ENCODE measurements at places on chromosomes 7 and 10.

GRCh38 chr10:8437896-8438295 is 383.4 kb downstream of the GATA3 start:
- DNase-seq: no peak

DNA sequence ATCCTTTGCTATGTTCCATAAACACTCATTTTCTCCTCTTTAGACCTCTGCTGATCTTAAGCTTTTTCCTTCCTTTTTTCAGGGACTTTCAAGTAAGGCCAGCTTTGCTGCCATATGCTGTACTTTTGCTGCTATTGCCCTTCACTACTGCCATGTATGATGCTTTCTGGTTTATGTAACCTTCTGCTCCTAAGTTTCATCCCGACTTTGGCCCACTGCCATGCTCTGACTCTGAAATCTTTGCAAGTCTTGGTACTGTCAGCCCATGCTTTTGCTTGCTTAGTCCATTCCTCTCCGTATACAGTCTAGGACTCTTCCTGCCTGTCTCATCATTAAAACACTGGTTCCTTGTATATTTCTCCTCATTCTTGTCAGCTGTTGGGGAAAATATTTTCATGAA is 152.4 kb downstream of the RNF133 start:
- DNase-seq: no peak

DNA sequence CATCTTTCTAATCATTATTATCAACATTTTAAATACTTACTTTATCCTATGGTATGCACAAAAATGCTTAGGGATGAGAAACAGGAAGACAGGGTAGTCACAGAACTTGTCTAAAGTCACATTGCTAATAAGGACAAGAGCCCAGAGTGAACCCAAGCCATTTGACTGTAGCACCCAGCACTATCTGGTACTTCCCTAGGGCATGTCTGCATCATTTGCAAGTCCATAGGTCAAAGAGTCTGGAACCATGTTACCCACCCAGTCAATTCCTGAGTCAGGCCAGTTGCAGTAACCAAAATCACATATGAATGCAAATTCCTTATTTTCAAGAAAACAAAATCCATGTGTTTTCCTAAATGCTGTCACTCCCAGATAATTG is 19.1 kb downstream of the ASAH2 start:
- DNase-seq: no peak

GRCh38 chr7:47370461-47371042 is 211.4 kb downstream of the TNS3 start:
- DNase-seq: no peak

DNA sequence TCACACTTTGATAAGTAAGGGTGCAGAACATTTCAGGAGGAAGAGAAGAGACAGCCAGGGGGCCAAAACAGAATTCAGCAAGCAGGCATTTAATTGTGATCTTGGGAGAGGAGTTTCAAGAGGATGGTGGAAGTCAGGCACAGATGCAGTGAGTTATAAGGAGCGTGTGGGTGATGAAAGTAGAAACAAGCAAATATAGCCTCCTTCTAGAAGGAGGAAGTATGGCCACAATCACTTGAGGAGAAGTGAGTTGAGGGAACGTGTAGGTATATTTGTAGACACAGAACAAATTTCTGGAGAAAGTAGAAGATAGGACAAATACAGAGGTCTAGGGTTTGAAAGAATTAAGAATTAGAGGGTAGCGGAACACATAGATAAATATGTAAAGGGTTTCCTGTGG is 165.8 kb downstream of the CACNB2 start:
- DNase-seq: no peak

DNA sequence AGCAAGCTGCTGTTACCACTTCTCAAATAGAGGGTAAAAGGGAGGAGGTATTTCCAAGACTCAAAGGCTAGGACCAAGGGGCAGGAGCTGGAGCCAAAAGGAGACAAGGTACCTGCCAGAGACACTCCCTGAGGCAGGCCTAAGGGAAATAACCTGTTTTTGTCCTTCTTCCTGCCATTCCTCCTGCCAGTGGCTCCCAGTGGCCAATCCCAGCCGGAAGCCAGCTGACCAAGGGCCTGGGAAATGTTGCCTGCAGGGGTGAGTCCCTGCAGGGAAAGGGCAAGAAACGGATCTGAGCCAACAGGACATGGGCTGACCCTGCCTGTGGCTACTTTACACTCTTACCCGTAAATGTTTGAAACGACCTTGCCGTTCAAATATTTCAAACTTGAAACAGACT is 3.5 kb downstream of the CYTH3 start:
- no peak for DNase-seq

DNA sequence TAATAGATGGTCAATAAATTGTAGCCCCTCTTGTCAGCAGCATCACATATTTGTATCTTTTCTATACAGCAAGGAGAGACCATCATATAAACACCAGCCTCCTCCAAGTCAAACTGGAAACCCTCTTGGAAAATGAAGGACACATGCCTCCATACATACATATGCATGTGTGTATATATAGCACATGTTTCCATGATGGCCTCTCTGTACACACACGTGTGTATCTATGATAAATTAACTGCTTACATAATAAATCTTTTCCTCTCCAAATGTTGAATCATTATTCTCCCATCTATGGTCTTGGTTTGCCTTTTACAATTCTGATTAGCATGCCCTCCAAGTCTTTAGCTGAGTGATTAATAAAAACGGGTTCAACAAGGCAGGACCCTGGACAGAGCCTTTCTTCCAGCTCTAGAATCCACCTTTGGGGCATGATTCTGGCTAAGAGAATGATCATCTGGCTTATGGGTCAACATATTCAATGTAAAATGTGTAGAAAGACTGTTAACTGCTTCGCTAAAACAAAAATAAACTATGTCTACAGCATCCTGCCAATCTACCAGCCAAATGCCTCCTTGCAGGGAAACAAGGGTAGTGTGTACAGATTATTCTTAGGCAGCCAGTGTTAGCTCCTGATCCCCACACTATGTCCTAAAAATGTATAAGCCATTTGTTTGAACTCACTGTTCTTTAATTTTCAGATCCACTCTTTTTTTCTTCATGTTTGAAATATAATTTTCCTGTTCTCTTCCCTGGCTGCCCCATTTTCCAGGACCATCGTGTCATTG is 70.0 kb downstream of the CRTAC1 start:
- DNase-seq: no peak

- no peak for DNase-seq
These were observed 483 bp downstream of the EDRF1 start for GRCh38 chr10:125720002-125720382.

DNA sequence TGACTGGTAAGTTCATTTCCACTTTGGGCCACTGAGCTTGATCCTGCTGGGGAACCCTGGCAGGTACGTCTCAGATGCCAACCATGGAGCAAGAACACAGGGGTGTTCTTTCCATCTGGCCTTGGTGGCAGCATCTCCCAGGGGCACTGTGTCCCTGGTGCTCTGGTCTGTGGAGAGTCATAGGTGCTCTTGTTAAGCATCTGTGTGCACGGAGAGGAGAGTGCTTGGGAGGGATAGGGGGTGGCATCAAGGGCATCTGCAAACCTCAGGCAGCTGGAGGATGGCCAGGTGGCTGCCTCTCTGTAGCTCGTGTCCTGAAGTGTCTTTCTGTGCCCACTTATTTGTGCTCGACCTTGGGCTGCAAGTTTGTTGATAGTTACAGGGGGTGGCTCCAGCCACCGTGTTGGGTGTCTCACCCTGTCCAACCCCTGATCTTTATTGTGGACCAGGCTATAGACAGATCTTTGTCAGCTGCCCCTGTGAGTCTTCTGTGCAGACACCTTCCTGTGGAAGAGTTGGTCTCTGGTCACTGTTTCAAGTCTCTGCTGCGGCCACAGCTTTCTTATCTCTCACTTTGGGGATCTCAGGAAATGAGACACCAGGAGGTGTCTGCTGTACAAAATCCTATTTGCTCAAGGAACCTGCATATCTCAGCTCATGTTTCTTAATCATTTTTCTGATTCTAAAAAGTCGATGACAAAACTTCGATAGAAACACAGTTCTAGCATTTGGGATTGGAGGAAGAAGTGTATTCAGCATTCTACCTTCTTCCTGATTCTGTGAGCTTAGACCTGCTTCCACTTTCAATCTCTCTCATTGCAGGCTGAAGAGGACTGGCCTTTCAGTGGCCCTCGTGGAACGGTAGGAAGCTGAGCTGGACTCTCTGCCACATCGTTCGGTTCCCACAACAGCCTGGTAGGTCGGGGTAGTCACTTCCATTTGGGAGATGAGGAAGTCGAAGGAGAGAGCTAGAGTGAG is 17.2 kb upstream of the GIMAP8 start:
- DNase-seq: no peak

DNA sequence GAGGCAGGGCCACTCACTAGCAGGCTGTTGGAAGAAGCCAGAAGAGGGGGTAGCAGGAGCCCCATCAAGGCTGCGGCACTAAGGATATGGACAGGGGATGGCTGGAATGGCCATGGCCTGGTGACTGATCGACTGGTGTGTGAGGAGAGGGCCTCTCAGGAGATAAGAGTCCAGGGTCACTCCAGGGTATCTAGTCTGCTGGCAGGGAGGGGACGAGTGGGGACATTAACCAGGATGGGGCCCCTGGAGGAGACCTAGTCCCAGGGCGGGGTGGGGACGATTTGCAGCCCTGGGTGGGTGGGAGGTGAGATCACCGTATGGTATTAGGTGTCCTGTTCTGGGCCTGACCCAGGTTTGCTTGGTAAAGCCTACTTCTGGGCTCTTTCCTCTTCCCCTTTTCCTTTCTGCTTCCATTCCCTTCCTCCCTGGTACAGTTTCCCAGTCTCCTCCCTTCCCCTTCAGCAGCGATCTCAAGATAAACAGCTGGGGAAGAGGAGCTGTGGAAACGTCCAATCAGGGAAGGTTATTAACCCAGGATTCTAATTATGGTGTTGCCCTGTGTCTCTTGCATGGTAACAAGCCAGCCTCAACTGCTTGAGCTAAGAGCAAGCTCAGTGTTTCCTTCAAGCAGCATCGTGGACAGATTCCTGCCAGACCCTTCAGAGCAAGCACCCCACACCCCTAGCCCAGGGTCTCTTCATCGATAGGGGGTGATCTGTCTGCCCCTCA is 233.2 kb downstream of the RPS24 start:
- DNase-seq: no peak

GRCh38 chr7:30986331-30986730 is 22.6 kb downstream of the GHRHR start:
- no peak for DNase-seq

DNA sequence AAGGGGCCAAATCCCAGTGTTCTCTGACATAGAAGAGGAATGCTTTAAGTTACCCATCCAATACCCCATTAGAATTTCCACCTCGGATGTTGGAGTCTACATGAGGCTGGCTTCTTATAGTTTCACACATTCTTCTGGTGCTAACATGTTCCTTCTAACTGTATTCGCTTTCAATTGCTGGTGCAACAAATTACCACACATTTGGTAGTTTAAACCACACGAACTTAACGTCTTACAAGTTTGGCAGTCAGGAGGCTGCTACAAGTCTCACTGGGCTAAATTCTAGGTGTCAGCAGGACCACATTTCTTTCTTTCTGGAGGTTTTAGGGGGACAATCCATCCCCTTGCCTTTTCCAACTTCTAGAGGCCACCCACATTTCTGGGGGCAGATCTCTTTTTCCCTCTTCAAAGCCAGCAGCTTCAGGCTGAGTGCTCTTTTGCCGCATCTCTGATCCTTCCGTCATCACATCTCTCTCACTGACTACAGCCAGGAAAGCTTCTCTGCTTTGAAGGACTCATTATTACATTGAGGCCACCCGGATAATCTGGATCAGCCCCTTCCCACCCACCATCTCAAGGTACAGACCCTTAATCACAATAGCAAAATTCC is 5.1 kb upstream of the MACC1 start:
- no peak for DNase-seq

DNA sequence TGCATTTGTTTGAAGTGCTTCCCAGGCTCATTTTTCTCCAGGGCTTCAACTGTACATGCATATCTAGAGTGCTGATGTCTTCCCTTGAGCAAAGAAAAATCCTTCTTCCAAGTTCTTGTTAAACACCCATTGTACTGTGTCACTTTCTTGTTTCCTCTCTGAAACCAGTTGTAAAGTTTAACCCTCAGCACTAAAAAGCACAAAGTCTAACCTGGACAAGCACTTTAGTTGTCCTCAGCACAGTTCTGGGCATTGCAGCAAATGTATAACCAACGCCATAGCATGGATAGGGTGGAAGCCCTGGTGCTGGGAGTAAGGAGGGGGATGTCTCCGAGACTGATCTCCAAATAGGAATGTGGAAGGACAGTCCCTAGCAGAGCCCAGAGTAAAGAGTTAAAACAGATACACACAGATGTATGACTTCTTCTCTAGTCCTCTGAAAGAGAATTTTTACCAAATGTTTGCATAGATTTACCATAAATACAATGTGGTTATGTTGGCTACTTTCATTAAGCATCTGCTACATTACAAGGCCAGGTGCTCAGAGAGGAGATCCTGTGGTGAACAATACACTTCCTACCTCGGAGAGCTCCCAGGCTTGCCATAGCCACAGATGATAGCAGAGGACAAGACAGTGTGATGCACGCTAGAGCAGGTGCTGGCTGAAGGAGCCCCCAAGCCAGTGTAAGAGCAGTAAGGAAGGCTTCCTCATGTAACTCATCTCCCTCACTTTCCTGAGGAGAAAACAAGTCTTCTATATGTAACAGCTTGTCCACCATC is 57.0 kb downstream of the DNAJC12 start:
- DNase-seq: no peak

DNA sequence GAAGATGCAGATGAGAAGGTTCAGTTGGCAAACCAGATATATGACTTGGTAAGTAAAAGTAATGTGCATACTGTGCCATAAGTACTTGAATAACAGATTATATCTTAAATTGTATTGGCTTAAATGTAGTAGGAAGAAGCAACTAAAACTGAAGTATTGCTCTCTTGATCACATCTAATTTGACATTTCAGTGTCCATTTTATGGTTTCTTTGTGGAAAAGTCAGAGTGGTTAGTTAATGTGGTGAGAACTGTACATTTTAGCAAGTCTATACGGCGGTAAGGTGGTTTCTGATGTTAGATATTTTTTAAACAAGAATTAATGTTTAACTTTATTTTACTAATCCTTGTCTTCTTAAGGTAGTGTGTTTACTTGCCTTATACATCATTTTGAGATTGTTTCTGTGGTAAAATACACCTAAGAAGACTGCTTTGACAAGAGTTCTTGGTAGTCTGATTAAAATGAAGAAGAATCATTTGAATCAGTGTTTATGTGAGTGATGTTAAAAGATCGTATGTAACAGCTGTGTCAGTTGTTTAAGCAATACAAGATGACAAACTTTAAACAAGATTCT is 5.1 kb downstream of the ING3 start:
- no peak for DNase-seq
